ENCODE measurements at places on chromosomes 1 and 21.
A peak's percentile ranks its signal among the peaks of the same experiment; 100 is the strongest.

- no peak for DNase-seq
Measured at GRCh38 chr1:109256971-109257681, 7.8 kb downstream of the CELSR2 start.

DNA sequence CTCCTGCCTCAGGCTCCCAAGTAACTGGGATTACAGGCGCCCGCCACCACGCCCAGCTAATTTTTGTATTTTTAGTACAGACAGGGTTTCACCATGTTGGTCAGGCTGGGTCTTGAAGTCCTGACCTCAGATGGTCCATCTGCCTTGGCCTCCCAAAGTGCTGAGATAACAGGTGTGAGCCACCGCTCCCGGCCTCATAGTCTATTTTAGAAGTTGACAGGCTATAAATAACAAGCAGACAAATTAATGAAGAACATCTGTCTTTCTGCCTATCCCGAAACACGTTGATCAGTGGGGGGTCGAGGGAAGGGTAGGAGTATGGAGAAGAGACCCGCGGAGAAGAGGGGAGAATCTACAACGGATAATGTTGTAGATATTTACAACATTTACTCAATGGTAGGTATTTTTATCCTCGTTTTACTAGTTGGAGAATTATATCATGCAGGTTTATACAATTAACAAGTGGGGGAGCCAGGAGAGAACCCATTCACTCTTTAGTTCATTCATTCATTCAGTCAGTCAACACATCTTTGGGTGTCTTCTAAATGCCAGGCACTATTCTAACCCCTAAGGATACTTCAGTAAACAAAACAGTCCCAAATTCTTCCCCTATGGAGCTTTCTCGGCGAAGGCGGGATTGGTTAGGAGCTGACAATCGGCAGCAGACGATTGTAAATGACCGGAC is 497 bp upstream of the IFNAR2 start:
- no peak for DNase-seq

DNA sequence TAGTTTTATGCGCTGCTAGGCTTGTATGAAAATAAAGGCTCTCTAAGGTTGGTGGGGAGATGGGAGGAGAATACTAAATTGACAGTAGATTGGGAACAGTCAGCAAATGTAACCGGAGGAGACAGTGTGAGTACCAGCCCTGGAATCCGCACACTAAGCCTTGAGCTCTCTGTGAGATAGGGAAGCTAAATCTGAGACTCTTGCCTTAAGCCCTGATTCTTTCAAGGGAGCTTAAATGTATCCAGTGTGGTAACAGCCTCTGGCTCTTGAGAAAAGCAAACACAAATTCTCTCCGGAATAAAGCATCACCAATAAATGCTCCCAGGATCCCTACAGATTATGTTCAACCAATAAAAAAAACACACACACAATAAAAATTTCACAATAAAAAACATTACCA is 33.0 kb upstream of the PDPN start:
- no peak for DNase-seq

DNA sequence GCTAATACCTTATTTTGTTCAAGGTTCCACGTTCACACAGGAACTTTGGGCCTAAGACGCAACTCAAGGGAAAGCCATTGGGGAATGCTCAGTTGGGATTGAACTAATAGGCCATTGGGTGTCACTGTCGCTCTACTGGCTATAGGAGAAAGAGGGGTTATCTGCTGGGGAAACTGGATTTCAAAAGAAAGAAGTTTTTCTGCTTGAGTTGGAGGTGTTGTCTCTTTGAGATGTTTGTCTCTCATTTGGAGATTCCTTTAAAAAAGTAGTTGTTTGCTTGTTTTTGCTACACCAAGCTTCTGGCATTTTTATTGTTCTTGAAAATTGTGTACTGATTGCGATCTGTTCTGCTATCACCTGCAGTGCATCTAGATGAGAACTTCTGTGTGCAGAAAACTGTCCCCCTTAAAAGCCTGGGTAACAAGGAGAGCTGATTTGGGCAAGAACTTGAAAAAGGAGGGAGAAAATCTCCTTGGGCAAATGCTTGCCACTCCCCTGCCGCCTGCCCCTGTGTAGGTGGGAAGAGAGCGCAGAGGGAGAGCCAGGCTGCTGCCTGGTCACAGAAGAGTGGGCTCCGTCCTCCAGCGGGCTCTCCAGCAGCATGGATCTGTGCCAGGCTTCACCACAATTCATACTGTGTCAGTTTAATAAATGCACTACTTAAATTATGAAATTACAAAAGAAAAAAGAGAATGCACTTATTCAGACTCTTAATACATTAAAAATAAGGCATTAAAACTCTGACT is 39.9 kb downstream of the PEX14 start:
- no peak for DNase-seq

- no peak for DNase-seq
Measured at GRCh38 chr1:96374076-96374762, 347.4 kb upstream of the PTBP2 start.

GRCh38 chr1:163307479-163308171 is 14.1 kb upstream of the NUF2 start:
- DNase-seq: no peak

DNA sequence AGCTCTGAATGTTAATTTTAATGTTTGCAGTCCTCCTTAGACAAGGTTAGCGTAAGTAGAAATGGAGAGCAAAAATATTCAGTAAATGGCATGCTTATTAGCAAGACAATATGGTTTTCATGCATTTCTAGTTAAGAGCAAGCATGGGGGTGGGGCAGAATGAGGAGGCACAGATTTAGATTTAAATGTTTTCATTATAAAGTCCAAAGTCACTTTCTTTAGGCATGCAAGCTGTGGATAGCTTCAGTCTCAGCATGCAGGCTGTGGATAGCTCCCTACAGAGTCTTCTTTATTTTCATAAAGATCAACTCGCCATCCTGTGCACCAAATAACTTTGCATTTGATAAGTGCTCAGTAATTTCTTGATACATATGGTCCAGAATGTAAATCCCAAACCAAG is 1294.5 kb upstream of the ADGRL2 start:
- DNase-seq: no peak

DNA sequence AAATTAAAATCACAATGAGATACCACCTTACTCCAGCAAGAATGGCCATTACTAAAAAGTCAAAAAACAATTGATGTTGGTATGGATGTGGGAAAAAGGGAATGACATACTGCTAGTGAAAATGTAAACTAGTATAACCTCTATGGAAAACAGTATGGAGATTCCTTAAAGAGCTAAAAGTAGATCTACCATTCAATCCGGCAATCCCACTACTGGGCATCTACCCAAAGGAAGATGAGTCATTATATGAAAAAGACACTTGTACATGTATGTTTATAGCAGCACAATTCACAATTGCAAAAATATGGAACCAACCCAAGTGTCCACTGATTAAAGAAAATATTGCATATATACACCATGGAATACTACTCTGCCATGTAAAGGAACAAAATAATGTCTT is 37.2 kb downstream of the SUSD4 start:
- DNase-seq: no peak

- no peak for DNase-seq
Measured at GRCh38 chr1:235296729-235297128, 31.2 kb downstream of the ARID4B start.

- no peak for DNase-seq
Measured at GRCh38 chr1:9180111-9180819, 51.4 kb upstream of the GPR157 start.

- DNase-seq: no peak
Measured at GRCh38 chr1:172185211-172185610, 235.3 kb upstream of the C1orf105 start.

DNA sequence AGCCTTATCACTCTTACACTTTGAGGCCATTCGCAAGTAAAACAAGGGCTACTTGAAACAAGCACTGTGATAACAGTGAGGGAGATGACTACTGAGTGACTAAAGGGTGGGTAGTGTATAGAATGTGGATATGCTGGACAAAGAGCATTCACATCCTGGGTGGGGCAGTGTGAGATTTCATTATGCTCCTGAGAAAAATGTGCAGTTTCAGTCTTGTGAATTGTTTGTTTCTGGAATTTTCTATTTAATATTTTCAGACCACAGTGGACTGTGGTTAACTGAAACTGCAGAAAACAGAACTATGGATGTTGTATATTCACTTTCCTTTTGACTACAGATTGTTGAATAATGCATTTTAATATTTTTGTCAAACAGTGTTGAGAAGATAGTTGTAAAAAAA is 25.1 kb upstream of the B3GALT2 start:
- DNase-seq: no peak

GRCh38 chr1:46735708-46736324 is 16.9 kb upstream of the EFCAB14 start:
- DNase-seq: no peak

- DNase-seq: peak; percentile 70
Measured at GRCh38 chr1:2231532-2232254, 3.6 kb downstream of the SKI start.

- DNase-seq: no peak
Measured at GRCh38 chr21:23093259-23093658, 2095.1 kb downstream of the NCAM2 start.

DNA sequence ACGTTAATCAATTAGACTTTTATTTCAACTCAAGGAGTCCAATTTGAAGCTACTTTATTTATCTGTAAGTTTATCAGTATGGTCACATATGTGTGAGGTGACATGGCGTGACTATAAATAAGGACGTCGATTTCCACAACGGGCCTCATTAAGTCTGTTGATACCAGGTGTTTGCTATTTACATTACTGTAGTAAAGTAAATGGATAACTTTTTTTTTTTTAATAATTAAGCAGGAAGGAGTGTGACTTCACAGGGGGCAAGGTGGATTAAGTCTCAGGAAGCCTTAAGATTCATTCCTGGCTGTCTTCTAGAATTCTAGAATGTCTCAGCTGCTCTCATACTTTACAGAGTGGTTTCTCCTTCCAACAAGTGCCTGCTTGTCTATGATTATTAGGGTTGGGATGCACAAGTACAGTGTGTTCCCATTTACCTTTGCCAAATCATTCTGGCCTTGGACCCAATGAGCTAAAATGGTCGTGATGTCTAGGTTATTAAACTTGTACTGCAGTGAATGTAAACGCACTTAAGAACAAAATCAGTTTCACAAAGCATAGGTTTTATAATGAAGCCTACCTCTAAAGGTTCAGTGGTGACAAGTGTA is 15.5 kb downstream of the MAP3K7CL start:
- no peak for DNase-seq

DNA sequence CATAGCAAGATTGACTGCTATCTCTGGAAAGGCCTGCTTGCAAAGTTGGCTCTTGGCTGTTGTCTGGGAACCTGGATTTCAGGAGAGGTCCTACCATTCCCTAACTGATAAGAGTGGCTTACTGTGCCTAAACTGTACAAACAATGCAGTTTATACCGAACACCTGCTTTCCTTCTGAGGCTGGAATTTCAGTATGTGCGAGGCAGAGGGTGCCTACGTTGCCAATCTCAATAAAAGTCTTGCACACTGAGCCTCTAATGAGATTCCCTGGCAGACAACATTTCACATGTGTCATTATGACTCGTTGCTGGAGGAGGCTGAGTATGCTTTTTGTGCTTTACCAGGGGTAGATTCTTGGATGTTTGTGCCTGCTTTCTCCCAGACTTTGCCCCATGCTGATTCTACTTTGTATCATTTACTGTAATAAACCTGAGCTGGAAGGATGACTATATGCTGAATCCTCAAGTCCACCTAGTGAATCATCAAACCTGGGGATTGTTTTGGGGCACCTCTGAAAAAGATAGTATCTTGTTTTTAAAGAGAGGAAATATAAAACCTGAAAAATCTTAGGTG is 58.9 kb upstream of the GNG4 start:
- no peak for DNase-seq

GRCh38 chr1:182080955-182081582 is 19.6 kb upstream of the ZNF648 start:
- DNase-seq: no peak

DNA sequence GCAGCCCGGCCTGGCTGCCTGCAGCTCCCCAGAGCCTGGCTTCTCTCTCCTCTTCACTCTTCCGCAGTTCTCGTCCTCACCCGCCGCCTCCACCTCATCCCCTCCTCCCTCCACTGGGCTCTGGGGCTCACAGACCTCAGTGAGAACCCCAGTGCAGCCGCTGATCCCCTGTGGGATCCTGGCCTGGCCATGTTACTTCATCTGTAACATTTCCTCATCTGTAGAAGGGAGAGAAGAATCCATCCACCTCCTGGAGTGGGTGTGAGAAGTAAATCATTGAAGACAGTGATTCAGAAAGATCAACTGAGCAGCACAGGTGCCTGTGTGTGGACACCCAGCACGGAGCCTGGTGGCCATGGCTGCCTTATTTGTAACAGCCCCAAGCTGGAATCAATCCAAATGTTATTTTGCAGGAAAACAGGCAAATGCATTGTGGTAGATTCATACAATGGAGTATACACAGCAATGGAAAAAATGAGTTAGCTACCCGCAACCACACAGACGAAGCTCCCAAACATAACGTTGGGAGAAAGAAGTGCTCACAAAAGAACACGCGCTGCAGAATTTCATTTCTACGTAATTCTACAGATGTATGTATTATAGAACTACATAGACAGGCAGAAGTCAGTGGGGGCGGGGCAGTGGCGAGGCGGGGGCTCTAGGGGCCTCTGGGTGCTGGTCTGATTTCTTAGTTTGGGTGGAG is 8.7 kb downstream of the LAPTM5 start:
- DNase-seq: no peak

DNA sequence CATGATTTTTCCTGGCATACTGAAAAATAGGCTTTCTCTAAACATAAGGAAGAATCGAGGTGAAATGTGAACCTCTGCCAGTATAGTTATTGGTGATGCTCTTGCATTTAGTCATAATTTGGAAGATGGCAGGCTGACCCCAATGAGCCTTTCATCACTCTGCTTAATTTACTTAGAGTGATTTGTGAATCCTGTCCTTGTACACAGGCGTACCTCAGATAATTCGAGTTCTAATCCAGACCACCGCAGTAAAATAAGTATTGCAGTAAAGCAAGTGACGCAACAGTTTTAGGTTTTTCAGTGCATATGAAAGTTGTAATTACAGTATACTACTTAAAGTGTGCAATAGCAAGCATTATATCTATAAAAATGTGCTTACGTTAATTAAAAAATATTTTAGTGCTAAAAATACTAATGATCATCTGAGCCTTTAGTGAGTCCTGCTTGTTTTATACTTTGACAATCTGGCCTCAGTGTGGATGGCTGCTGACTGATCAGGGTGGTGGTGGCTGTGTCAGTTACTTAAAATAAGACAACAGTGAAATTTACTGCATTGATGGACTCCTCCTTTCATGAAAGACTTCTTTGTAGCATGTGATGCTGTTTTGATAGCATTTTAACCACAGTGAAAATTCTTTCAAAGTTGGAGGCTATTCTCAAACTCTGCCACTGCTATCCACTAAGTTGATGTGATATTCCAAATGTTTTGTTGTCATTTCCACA is 1.7 kb downstream of the PKNOX1 start:
- no peak for DNase-seq

- DNase-seq: no peak
Measured at GRCh38 chr1:232764458-232765251, 40.6 kb upstream of the MAP10 start.

GRCh38 chr21:33939226-33939625 is 23.6 kb upstream of the ATP5PO start:
- no peak for DNase-seq

- peak; percentile 45 for DNase-seq
Measured at GRCh38 chr1:89609781-89610456, 23.0 kb upstream of the LRRC8C start.
